Activated naive CD4-positive, alpha-beta T cell treated with anti-CD3 and anti-CD28 coated beads, Interleukin-2, amount 50 U/mL, for 72 hours (primary cell): ENCODE measurements at places on chromosomes 3 and 15.

GRCh38 chr15:56346414-56346813 is 18.8 kb upstream of the TEX9 start:
- DNase-seq = no peak

DNA sequence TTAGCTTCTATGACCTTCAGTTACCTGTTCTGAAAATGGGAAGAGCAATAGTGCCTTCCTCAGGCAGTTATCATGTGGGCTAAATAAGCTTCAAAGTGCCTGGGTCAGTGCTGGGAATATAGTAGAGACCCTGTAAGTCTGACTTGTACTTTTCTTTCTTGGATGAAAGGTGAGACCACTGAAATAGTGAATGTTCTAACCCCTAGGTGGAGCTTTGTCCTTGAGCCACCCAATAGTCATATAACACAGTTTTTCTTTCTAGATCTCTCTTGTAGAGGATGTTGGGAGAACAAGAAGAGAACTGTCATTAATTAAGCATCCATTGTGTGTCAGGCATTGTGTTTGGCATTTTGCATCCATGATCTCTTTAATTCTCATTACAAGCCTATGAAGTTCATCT is 13.0 kb upstream of the BFSP2 start:
- DNase-seq = no peak

DNA sequence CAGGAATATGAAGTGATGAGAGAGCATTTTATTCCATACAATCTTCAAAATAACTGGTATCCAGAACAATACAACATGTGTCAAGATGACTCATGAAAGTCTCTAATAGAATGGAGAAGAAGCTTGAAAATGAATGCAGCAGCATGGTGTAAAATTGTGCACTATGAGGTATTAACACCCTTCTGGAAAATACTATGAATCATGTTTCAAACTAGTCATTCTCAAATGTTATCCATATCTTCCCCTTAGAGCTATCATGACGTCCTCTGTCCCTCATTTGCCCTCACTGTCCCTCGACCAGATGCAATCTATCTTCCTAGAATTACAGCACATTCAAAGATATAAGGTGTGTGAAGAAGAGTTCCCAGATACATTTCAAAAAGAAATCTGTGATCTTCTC is 198.2 kb downstream of the NECTIN3 start:
- no peak for DNase-seq

DNA sequence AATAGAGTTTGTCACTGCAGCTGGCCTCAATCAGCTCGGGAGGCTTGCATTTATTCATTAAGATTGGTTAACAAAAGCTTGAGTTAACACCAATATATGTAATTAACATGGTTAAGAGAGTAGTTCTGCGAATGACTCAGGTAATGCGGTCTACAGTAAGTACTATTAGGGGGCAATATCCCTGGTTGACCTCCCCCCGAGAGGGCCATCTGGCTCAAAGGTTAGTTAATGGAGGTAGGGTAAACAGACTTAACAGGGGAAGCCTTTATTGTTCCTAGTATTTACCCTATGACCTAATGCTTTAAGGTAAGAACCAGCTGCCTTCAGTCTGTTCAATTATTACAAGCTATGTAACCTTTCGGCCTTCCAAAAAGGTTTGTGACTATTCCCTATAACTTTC is 403.3 kb upstream of the SGO1 start:
- DNase-seq = no peak

DNA sequence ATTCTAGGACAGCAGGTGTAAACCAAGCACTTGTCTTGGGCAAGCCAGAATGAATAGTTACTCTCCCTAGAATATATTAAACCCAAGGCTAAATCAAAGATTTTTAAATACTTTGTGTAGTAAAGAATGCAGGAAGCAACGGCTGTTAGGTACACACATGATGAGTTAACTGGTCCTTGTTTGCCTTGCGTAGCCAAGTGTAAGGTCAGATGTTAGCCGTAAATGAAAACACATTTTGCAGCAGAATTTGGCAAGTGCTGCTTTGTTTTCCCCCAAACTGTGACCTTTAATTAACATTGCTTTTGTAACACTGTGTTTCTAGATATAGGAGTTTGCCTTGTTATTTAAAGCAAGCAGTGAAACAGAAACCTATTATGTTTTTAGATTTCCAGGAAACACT is 368.7 kb downstream of the IL5RA start:
- DNase-seq = no peak

DNA sequence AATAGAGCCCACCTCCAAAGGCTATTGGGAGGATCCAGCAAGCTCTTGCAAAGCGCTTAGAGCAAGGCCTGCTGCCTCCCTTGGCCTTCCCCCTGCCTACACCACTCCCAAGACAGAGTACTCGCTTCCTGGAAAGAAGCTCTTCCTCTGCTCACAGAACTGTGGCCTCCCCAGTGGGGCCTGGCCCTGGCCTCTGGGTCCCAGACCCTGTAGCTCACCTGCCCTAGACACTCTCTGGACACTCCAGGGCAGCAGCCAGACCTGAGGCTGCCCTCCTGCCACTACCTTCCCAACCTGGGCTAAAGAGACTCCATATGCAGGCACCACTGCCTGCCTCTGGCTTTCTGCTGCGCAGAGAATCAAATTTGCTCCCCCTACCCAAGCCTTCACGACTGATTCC is 49.9 kb downstream of the GRIP2 start:
- DNase-seq = no peak
